ENCODE measurements at places on chromosomes 4 and X.

DNA sequence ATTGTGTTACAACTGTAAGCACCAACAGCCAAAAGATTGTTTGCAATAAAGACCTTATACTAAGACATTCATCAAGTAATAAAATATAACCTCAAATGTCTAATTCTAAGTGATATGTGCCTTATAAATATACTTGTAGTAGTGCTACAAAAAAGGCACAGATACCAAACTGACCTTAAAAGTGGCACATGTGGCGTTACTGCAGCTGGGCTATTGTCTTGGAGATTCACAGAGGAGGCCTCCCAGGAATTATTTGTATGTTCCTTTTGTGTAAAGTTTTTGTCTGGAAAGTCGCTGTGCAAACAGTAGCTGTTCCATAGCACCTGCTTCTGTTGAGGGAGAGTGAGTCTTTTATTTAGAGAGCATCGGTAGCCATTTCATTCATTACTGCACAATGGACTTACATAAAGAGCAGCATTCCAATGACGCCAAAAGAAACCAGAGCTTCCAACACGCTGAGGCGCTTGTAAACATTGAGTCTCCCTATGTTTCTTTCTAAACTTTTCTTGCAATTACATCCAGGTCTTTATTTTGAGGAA, 143.7 kb downstream of the RPA4 start:
- no peak for DNase-seq

GRCh38 chrX:136168929-136169735, 21.8 kb downstream of the FHL1 start:
- DNase-seq = no peak

GRCh38 chr4:53622739-53623151, 31.5 kb upstream of the LNX1 start:
- no peak for DNase-seq

- DNase-seq = no peak
Observed at GRCh38 chr4:176830971-176831370, 38.2 kb upstream of the VEGFC start.

- DNase-seq = no peak
Observed at GRCh38 chr4:15851969-15852368, 73.8 kb downstream of the CD38 start.

GRCh38 chr4:175457956-175458355, 354.1 kb downstream of the GPM6A start:
- no peak for DNase-seq
